ENCODE measurements at places on chromosomes 16 and 17.

DNA sequence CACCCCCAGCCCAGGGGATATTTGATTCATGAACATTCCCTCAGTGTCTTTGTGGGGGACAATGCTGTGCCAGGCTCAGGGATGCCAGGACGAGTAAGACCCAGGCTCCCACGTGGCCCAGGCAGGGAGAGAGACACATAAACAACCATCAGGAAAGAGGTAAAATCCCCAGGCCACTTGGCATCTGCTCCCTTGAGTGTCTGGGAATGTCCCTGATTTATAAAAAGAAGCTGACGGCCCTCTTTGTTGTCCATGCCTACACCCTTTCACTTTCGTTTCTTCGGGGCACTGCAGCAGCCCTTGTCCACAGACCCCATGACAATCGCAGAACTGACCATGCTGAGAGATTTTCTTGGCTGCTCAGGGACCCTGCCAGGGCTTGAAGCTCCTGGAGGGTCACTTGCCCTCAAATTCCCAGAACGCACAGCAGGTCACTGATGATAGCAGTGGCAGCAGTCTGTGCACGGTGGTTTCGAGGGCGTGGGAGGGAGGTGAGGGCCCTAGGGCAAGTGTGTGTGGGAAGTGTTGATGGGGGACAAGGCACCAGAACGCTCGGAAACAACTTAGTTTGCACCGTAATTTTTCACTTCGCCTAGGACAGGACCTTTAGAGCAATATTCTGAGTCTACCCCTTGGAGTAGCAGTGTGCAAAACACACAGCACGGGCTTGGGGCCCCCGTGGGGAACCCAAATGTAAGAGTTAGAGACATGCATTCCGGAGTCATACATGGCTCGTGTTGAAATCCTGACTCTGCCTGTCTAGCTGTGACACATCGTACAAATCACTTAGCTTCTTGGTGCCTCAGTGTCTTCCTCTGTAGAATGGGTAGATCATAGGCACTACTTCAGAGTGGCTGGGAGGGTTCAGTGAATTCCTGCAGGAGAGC lies 4.7 kb downstream of the NOD2 start:
- DNase-seq, result no peak

GRCh38 chr16:80719573-80719972 lies 84.8 kb downstream of the CDYL2 start:
- no peak for DNase-seq

GRCh38 chr17:2784864-2785263 lies 11.4 kb upstream of the RAP1GAP2 start:
- no peak for DNase-seq

GRCh38 chr16:65469116-65469515 lies 347.3 kb upstream of the CDH11 start:
- no peak for DNase-seq

DNA sequence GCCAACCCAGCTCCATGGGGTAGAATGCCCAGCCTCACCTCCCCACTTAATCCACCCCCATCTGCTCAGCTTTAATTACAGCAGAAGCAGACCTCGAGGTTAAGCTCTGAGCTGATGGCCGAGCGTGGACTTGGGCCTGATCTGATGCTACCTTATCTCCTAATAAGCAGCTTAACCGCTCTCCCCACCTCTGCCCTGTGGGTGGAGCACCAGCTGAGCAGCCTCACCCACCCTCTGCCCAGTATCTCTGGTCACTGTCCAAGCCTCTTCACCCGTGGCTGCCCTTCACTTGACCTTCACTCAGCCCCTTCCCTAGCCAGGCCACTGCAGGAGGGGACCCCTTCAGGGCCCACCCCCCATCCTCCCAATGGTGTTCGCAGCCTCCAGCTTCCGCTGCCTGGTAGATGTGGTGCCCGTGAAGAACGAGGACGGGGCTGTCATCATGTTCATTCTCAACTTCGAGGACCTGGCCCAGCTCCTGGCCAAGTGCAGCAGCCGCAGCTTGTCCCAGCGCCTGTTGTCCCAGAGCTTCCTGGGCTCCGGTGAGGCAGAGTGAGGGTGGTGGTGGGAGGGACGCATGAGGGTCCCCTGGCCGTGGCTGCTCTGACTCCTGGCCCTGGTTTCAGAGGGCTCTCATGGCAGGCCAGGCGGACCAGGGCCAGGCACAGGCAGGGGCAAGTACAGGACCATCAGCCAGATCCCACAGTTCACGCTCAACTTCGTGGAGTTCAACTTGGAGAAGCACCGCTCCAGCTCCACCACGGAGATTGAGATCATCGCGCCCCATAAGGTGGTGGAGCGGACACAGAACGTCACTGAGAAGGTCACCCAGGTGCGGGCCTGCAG lies 6.8 kb downstream of the KCNH6 start:
- DNase-seq, result no peak

DNA sequence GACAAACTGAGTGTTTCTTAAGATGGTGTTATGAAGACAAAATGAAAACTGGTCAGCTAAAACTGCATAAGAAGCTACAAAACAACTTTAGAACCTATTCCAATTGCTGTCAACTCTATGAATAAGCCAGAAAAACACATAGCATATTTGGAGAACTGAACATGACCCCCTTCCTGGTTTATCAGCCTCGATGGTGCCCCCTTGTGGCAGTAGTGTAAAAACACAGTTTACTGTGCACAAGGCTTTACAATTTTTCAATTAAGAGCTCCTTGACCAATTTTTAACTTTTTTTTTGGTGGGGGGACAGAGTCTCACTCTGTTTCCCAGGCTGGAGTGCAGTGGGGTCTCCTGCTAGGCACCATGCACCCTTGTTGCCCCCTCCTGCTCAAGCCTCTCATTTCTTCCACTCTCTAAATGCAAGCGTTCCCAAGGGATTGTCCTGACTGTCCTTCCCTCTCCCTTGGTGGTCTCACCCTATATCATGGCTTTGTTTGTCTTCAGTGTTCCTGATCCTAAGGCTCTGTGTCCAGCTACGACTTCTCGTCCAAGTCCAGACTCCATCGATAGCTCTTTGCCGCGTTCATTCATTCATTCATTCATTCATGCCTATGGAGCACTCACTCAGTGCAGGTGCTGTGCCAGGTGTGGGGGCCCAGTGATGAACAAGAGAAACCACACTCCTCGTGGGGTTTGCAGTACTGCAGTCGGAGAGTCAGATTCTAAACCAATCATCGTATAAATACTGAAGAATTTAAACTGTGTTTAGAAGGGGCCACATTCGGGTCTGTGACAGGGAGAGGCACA lies 7.5 kb downstream of the EIF1 start:
- DNase-seq, result no peak

DNA sequence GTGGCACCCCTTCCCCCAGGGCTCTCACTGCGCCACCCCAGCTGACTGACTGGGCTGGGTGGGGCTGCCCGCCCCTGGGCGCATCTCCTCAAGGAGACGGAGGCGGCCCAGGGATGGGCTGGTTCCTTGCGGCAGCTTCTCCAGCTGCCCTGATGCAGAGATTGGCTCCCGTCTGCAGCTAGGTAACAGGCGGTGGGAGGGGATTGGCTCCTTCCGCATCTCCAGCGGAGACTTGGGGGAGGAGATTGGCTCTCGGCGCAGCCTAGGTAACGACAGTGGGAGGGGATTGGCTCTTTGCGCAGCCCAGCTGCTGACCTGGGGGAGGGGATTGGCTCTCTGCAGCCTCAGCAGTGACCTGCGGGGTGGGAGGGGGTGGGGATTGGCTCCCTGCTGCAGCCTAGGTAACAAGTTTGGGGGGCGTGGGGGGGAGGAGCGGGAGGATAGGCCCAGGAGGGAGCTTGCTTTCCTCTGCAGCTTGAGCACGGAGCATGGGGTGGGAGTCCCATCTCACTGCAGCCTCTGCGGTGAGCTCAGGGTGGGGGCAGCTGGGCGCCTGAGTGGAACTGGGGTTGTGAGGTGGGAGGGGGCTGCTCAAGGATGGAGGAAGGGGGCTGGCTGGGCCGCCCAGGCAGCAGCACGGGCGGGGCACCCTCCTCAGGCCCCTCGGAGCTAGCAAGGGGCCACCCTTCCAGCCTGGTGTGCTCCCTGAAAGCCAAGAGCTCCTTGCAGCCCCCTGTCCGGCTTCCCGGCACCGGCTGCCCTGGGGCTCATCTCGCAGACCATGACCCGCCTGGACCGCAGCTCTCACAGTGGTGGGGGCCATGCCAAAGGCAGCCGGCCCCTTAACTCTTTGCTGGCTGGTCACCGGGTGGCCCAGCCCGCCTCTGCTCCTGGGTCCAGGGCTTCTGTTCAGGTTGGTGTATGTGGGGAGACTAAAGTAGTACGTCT lies 6.4 kb downstream of the NFE2L1 start:
- DNase-seq, result peak; percentile 98

GRCh38 chr17:14302431-14303099 lies 1.7 kb downstream of the HS3ST3B1 start:
- DNase-seq, result no peak
